T-helper 1 cell (primary cell): ENCODE measurements at places on chromosomes 4 and X.

GRCh38 chr4:145153904-145154298 lies 26.5 kb downstream of the OTUD4 start:
- DNase-seq = no peak

- DNase-seq = no peak
Observed at GRCh38 chr4:138796761-138797160, 218.8 kb upstream of the NOCT start.

DNA sequence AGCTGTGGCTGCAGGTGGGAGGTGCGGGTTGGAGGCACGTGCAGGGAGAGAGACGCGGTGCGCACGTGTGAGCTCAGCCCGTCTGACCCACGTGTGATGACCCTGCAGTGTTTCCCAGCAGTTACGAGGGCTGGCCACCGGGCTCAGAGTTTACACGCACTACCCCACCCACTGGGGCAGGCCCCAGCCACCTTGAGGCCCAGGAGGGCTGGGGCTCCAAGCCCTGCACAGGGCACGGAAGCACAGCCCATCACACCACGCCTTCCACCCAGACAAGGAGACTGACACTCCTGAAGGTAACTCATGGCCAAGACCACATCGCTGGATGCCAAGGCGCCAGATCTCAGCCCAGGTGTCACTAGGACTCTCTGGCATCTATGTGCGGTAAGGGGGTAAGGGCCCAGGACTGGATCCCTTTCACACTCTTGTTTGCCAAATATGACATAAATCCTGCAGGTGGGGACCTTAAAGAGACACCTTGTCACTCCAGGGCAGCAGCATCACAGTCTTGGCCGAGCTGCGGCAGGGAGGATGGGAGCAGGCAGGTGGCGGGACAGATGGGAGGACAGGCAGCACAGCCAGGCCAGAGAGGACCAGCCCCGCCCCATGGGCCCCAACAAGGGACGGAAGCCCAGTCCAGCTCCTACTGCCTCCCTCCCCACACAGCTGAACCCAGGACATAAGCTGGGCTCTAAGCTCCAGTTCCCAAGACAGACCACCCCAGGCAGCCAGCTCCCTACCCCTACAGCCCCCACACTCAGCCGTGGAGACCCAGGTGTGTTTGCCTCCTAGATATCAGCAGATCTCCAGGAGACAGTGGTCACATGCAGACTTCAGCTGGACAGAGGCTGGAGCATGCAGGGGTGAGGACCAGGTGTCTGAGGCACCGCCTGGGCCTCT lies 56.8 kb downstream of the ZFYVE28 start:
- no peak for DNase-seq

- DNase-seq = no peak
Observed at GRCh38 chr4:98620087-98620784, 38.2 kb downstream of the TSPAN5 start.

DNA sequence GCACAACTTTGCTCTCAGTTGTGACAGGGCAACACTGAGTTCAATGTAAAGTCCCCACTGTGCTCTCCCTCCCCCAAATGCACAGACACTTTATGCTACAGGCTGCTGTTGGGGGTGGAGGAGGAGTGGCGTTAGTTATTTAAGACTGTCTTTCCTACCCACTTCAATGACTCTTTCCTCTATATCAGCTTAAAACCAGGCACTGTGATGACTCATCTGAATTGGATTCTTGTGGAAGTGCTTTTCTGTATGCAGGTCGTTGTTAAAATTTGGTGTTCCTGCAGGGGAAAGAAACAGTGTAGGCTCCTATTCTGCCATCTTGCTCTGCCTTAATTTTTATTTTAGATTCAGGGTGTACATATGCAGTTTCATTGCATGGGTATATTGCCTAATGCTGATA lies 1157.2 kb upstream of the ADGRL3 start:
- DNase-seq = no peak

DNA sequence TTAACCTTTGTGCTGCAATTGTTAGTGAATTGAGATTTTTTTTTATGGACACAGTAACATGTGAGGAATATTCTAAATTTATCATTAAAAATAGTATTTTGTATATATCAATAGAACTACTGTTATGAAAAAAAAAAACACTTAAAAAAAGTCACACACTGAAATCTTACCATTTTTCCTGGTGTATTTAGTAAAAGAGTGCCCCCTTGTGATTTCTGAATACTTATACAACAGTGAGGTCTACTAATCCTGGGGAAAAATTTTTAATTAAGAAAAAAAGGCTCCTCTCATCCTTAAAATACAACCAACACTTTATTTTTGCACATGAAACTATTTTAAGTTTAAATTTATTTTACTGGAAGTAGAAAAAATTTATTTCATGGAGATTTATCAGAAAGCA lies 56.4 kb upstream of the SPOCK3 start:
- no peak for DNase-seq

- no peak for DNase-seq
Observed at GRCh38 chrX:97787849-97788248, 904.1 kb downstream of the RPA4 start.

GRCh38 chrX:40094900-40095582 lies 2.7 kb downstream of the BCOR start:
- no peak for DNase-seq

- no peak for DNase-seq
Observed at GRCh38 chr4:44720371-44720770, 6.0 kb downstream of the GNPDA2 start.

- DNase-seq = no peak
Observed at GRCh38 chr4:2075987-2076907, 17.1 kb downstream of the NAT8L start.

DNA sequence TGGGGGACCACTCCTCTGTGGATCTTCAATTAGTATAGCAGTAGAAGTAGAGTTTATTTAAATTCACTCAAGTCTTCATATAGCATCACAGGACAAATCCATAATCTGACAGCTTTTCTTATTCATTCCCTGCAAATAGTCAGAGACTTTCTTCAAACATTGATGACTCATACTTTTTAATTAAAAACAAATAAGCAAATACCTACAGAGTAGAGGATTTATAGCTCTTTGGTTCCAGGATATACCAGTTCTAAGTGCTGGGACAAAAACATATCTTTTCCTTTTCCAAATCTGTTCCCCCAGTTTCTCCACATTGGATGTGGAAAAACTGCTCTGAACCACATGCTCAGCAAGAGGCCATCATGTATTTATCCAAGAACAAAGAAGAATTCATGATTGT lies 24.1 kb downstream of the EMCN start:
- DNase-seq = no peak
